ENCODE measurements at places on chromosomes 2 and 18.
A peak's percentile ranks its signal among the peaks of the same experiment; 100 is the strongest.

- peak; percentile 36 for DNase-seq
- H3K27me3 ChIP-seq = no peaks in the 10 kb centered on the region
- H3K4me3 ChIP-seq = no peak overlapping the region
- no peaks in the 10 kb centered on the region for H3K36me3 ChIP-seq
- peaks cover 56% of the 10 kb centered on the region for H3K4me1 ChIP-seq
Measured at GRCh38 chr2:26709323-26710110, 17.0 kb downstream of the KCNK3 start.

- H3K36me3 ChIP-seq = no peaks in the 10 kb centered on the region
- peaks cover 45% of the 10 kb centered on the region for H3K4me1 ChIP-seq
- peak; percentile 65 for DNase-seq
- peak overlapping the region; percentile 91 for H3K27ac ChIP-seq
Measured at GRCh38 chr2:108534584-108535356, 500 bp downstream of the LIMS1 start.

GRCh38 chr2:241858206-241859016 lies at the start of gene PDCD1:
Gene PDCD1 (minus strand): TSS chr2:241858894. CDS start chr2:241858838, 56 bp downstream.
- no peaks in the 10 kb centered on the region for H3K27me3 ChIP-seq
- H3K4me3 ChIP-seq = no peak within 1 kb of the TSS
- H3K36me3 ChIP-seq = no peaks in the 10 kb centered on the region
- H3K4me1 ChIP-seq = no peaks in the 10 kb centered on the region
- H3K27ac ChIP-seq = no peak within 1 kb of the TSS

GRCh38 chr2:130341562-130342019 lies 1.1 kb upstream of the IMP4 start:
- peak overlapping the region; percentile 70 for H3K4me3 ChIP-seq
- peaks cover 3% of the 10 kb centered on the region for H3K4me1 ChIP-seq
- no peaks in the 10 kb centered on the region for H3K27me3 ChIP-seq
- peak overlapping the region; percentile 93 for H3K27ac ChIP-seq
- DNase-seq = peak; percentile 34

DNA sequence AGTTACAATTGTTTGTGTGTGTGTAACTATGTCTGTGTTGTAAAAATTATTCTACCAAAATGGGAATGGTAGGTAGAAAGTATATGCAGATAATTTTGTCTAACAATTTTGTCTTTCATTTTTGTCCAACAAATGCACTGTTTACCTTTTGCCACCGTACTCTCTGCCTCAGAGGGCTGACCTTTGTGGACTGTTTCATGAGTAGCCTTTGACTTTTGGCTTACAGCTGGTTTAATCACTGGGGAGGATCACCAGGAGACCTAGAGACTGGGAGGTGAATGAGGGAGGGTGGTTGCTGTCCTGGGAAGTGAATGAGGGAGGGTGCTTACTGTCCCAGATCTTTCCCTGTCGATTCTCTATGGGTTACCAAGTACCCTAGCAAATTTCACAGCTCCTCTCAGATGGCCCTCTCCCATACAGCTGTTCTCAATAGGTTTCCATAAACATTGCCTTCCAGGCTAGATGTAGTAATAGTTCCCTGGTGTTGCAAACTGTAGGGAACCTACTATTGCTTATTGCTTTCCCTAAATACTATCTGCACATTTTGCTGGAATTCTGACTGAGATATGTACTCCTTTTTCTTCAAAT lies 26.5 kb upstream of the CXXC1 start:
- no peaks in the 10 kb centered on the region for H3K27me3 ChIP-seq
- no peak overlapping the region for H3K4me3 ChIP-seq
- no peaks in the 10 kb centered on the region for H3K4me1 ChIP-seq
- no peak overlapping the region for H3K27ac ChIP-seq
- H3K36me3 ChIP-seq = no peaks in the 10 kb centered on the region

GRCh38 chr18:46829531-46829930 lies 72.7 kb upstream of the ST8SIA5 start:
- H3K4me1 ChIP-seq = no peaks in the 10 kb centered on the region
- no peaks in the 10 kb centered on the region for H3K36me3 ChIP-seq

- no peaks in the 10 kb centered on the region for H3K4me1 ChIP-seq
- no peak for DNase-seq
- no peaks in the 10 kb centered on the region for H3K27me3 ChIP-seq
- H3K27ac ChIP-seq = no peak overlapping the region
Measured at GRCh38 chr2:55751966-55752365, 58.3 kb upstream of the PNPT1 start.

DNA sequence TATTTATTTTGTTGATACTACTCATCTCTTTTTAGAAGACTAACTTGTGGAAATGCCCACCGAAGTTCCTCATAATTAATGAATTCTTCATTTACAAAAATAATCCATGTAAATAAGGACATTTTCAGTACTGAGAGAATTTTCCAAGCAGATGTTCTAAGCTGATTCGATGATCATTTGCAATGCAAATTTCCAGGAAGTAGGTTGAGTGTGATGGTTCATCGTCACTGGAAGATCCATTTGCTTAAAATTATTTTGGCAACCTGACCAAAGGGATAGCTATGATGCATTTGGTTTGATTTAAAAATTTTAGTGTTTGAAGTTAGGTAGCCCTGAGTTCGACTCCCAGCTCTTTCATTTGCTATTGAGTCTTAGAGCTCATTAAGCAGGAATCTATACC lies 257.3 kb upstream of the RASGRP3 start:
- peaks cover 17% of the 10 kb centered on the region for H3K4me1 ChIP-seq
- H3K4me3 ChIP-seq = no peak overlapping the region
- H3K27me3 ChIP-seq = no peaks in the 10 kb centered on the region
- no peak overlapping the region for H3K27ac ChIP-seq
- no peak for DNase-seq
- H3K36me3 ChIP-seq = no peaks in the 10 kb centered on the region

- H3K4me3 ChIP-seq = peak overlapping the region; percentile 29
- peak overlapping the region; percentile 96 for H3K27ac ChIP-seq
- no peaks in the 10 kb centered on the region for H3K27me3 ChIP-seq
- H3K36me3 ChIP-seq = no peaks in the 10 kb centered on the region
Measured at GRCh38 chr2:168802859-168803725, 655 bp downstream of the NOSTRIN start.

GRCh38 chr18:76592981-76593381 lies 97.9 kb upstream of the ZNF516 start:
- no peaks in the 10 kb centered on the region for H3K4me1 ChIP-seq
- no peak overlapping the region for H3K27ac ChIP-seq
- H3K27me3 ChIP-seq = no peaks in the 10 kb centered on the region
- H3K36me3 ChIP-seq = no peaks in the 10 kb centered on the region

DNA sequence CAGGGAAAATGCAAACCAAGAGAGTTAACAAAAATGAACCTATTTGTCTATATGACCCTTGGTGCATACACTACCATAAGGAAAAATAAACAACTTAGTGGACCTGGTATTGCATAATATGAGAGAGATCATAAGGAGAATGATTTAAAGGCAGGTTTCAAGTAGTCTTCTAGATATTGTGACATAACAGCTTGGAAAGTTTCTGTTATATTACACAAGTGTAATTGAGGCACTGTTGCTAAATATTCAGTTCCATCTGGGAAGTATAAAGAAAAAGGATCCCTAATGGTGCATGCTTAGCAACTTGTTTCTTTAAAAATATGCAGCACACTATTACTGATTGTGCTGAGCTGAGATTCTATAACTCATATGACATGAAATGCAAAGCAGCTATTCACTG lies 252.2 kb upstream of the SPHKAP start:
- H3K4me3 ChIP-seq = no peak overlapping the region
- H3K36me3 ChIP-seq = no peaks in the 10 kb centered on the region
- no peak overlapping the region for H3K27ac ChIP-seq
- no peak for DNase-seq
- no peaks in the 10 kb centered on the region for H3K27me3 ChIP-seq

DNA sequence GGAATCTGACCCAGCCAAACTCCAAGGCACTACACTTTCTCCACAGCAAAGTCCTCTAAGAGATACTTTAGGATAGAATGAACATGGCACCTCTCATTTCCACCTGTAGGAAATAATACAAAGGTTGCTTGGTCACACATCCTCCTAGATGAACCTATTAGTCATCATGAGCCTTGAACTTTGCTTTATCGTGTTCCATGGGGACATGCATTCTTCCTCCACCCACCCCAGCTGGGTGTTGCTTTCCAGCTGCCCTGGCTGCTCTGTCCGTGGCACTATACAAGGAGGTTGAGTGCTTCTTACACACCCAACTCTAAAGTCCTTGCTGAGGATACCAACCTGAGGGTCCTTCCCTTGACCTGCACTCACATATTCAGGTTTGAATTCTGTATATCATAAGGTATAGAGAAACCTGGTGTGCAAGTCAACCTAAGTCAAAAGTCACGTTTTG lies 52.7 kb downstream of the SPRED2 start:
- no peak for DNase-seq
- no peaks in the 10 kb centered on the region for H3K36me3 ChIP-seq
- H3K4me1 ChIP-seq = peaks cover 39% of the 10 kb centered on the region
- H3K27ac ChIP-seq = no peak overlapping the region

GRCh38 chr2:109134741-109135358 lies 5.8 kb downstream of the SH3RF3 start:
- no peaks in the 10 kb centered on the region for H3K36me3 ChIP-seq
- H3K27ac ChIP-seq = no peak overlapping the region
- DNase-seq = no peak
- H3K4me3 ChIP-seq = no peak overlapping the region

DNA sequence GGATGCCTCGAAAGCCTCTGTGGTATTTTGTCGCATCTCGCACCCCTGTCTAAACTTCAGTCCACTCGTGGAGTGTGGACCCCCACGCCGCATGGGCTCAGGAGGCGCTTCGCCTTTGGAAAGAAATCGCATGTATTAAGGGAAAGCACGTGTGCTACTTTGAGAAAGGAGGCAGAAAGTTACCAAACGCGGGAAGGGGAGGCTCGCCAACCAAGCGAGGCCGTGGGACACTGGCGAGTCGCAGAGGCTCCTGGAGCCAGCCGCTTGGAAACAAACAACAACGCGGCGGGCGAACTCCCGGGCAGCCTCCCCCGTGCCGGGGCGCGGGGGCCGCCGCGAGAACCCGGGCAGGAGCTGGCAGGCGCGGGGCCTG lies 455 bp upstream of the AGAP1 start:
- H3K36me3 ChIP-seq = no peaks in the 10 kb centered on the region
- H3K4me3 ChIP-seq = peak overlapping the region; percentile 35
- H3K4me1 ChIP-seq = no peaks in the 10 kb centered on the region
- DNase-seq = peak; percentile 37
- peak overlapping the region; percentile 61 for H3K27ac ChIP-seq
- no peaks in the 10 kb centered on the region for H3K27me3 ChIP-seq

DNA sequence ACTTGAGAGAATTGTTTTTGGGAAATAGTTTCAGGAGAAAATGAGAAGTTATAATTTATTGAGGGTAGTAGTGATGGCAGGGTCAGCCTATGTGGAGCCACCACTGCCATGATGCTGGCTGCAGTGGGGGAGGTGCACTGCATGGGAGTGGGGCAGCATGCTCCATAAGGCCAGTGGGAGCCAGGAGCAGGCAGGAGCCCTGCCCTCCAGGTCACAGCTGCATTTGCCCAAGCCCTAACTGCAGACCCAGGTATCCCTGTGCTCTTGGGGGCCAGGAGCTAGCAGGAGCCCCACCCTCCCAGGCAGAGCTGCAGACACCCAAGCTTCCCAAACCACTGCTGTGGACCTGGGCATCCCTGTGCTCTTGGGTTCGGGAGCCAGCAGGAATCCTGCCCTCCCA lies 757.3 kb upstream of the CRIM1 start:
- no peak overlapping the region for H3K27ac ChIP-seq
- H3K4me1 ChIP-seq = no peaks in the 10 kb centered on the region
- no peaks in the 10 kb centered on the region for H3K27me3 ChIP-seq
- H3K4me3 ChIP-seq = no peak overlapping the region
